ENCODE measurements at places on chromosomes 16 and 17.

GRCh38 chr16:4979164-4979563, 21.0 kb downstream of the SEC14L5 start:
- DNase-seq = no peak
- H3K27me3 ChIP-seq = no peaks in the 10 kb centered on the region
- no peaks in the 10 kb centered on the region for H3K4me1 ChIP-seq
- no peak overlapping the region for H3K4me3 ChIP-seq
- H3K27ac ChIP-seq = no peak overlapping the region

- no peak for DNase-seq
- H3K27ac ChIP-seq = no peak overlapping the region
- no peak overlapping the region for H3K4me3 ChIP-seq
- no peaks in the 10 kb centered on the region for H3K27me3 ChIP-seq
- H3K4me1 ChIP-seq = no peaks in the 10 kb centered on the region
Measured at GRCh38 chr17:39563476-39563875, 44.2 kb downstream of the NEUROD2 start.

DNA sequence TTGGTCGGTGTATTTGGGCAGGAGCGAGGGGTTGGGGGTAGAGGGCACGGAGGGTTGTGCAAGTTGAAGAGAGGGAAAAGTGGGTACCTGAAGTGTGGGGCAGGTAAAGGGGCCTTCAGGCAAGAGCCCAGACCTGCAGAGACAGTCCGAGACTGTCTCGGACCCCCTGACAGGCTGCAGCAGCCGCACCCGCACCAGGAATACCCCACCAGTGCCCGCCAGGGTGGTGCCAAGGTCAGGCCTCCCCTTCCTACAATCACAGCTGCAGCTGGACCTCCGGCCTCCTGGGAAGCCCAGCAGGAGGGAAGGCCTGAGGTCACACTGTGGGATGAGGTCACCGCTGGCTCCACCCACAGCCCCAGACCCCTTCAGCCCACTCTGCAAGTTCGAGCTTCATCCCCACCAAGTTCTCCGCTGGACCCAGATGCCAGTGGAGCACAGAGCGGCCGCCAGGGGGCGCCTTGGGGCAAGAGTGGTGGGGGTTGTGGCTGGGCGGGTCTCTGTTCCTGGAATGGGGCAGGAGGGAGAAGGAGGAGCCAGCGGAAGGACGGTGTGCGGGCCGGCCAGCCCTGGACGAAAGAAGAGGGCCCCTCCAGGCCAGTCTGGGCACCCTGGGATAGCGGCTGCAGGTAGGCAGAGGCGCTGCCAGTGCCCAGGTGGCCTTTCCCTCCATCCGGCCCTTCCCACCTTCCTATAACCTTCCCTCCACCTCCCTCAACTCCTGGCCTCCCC, at the start of gene HSD3B7:
TSS of gene HSD3B7 (plus strand) at position 539 of the 732 bp plus-strand sequence. CDS start 452 bp downstream, outside the sequence.
- H3K36me3 ChIP-seq = no peaks in the 10 kb centered on the region
- H3K27me3 ChIP-seq = no peaks in the 10 kb centered on the region
- DNase-seq = peak; percentile 58
- peaks cover 14% of the 10 kb centered on the region for H3K4me1 ChIP-seq
- peak within 1 kb of the TSS; percentile 49 for H3K27ac ChIP-seq

DNA sequence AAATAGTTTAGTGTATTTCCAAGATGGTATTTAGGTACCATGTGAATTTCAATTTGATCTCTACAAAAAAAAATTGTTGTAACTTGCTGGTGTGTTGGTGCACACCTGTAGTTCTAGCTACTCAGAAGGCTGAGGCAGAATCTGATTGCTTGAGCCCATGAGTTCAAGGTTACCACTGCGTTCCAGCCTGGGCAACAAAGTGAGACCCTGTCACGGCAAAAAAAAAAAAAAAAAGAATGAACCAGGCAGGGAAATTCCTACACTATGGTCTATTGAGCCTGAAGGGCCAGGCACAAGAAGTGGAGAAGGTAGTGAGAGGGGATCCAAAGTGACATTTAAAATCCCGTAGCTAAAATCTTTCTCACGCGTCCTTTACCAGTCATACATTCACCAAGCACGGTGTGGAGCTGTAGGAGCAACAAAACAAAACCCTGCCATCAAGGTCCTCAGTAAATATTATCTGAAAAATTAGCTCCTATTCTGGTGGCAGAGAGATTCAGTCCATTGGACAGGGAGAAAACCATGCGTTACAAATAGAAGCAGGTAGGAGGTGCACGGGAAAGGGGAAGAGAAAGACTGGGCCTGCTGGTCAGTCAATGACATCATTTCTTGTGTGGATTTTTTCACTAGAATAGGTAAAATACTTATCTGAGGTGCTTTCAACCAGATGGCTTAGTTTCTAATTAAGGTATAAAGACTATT, 27.3 kb downstream of the TXNDC11 start:
- H3K4me1 ChIP-seq = no peaks in the 10 kb centered on the region
- H3K27ac ChIP-seq = no peak overlapping the region
- peaks cover 6% of the 10 kb centered on the region for H3K36me3 ChIP-seq
- no peak for DNase-seq
- no peaks in the 10 kb centered on the region for H3K27me3 ChIP-seq

DNA sequence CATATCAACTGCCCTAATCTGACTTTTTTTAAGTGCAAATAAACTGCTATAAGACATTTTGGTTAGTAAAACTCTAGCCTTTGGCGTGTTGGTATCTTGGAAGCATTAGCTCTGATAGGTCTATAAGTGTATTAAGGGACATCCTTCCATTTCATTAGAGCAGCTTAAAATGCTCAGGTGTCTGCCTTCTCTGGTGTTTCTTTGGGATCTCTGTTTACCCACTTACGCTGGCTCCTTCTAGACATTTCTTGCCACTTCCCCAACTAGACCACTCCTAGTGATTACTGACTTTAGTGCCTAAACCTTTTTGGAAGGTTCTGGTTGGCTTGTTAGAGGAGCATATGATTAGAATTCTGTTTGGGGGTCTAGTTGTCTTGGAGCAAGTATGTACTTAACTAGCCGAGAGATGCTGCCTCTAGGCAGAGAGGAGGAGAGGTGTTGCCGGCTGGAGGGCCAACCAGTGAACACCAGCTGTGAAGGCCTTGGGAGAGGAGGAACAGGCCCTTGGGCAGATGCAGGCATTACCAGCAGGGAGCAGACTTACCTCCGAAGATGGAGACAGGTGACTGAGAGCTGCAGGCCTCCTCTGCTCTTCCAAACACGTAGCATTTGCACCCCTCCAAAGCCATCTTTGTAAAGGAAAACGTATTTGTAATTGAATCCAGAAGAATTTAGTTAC, 15.2 kb upstream of the CLEC18C start:
- no peaks in the 10 kb centered on the region for H3K27me3 ChIP-seq
- no peak for DNase-seq
- peaks cover 43% of the 10 kb centered on the region for H3K36me3 ChIP-seq
- no peak overlapping the region for H3K4me3 ChIP-seq
- H3K27ac ChIP-seq = no peak overlapping the region

GRCh38 chr16:88736496-88736895, 30.2 kb downstream of the CTU2 start:
- H3K27ac ChIP-seq = no peak overlapping the region
- DNase-seq = no peak
- peaks cover 56% of the 10 kb centered on the region for H3K36me3 ChIP-seq
- H3K27me3 ChIP-seq = no peaks in the 10 kb centered on the region

- H3K27ac ChIP-seq = no peak overlapping the region
- no peaks in the 10 kb centered on the region for H3K27me3 ChIP-seq
- no peak overlapping the region for H3K4me3 ChIP-seq
- no peak for DNase-seq
- no peaks in the 10 kb centered on the region for H3K36me3 ChIP-seq
Measured at GRCh38 chr17:46859996-46860395, 8.6 kb downstream of the WNT9B start.

DNA sequence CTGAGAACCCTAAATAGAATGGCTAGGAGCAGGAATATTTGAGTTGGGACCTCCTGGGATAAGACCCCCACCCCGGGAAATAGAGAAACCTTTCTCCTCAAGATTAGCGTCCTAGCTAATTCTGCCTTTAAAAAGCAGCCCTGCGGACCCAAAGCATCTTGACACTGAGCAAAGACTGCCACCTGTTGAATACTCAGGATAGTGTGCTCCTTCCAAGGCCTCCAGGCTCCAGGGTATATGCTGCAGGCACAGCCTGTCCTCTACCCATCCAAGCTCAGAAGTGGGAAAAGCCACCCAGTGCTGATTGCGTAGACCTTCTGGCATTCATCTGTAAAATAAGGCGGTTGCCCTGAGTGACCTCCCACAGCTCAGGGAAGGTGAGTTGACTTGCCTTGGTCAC, 456.2 kb upstream of the DYNLRB2 start:
- H3K4me3 ChIP-seq = no peak overlapping the region
- no peaks in the 10 kb centered on the region for H3K27me3 ChIP-seq
- no peaks in the 10 kb centered on the region for H3K4me1 ChIP-seq
- no peak overlapping the region for H3K27ac ChIP-seq

- H3K27me3 ChIP-seq = no peaks in the 10 kb centered on the region
- H3K27ac ChIP-seq = no peak overlapping the region
- H3K36me3 ChIP-seq = no peaks in the 10 kb centered on the region
- no peaks in the 10 kb centered on the region for H3K4me1 ChIP-seq
Measured at GRCh38 chr17:70030371-70030770, 44.7 kb upstream of the KCNJ16 start.

DNA sequence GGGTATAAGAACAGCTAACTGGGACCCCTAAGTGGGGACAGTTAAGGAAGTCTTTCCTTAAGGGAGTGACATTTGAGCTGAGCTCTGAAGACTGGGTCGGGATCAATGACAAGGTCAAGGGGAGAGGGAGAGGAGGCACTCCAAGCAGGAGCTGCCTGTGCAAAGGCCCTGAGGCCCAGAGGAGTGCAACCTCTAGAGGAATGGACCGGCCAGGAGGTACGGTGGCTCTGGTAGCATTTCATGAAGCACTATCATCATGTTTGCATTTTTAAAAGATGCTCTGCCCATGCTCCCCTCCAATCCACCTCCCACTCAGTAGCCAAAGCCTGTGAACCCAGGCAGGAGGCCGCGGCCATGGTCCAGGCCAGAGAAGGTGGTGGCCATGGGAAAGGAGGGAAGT, 27.4 kb downstream of the RBFOX3 start:
- H3K27ac ChIP-seq = no peak overlapping the region
- H3K36me3 ChIP-seq = no peaks in the 10 kb centered on the region

- no peaks in the 10 kb centered on the region for H3K36me3 ChIP-seq
- no peaks in the 10 kb centered on the region for H3K27me3 ChIP-seq
- DNase-seq = no peak
- H3K27ac ChIP-seq = no peak overlapping the region
Measured at GRCh38 chr17:64388961-64389565, 1.6 kb downstream of the PECAM1 start.

Data from HCT116 (cell line).